Gastrocnemius medialis (tissue), 4 donors: ENCODE measurements at places on chromosomes 2 and 18. TPM values are rescaled to one million over a fixed set of nuclear protein-coding genes. Genes with fewer than 3 reads are reported as not detected.

- no peak for DNase-seq
Measured at GRCh38 chr18:45654677-45655076, 39.4 kb downstream of the SLC14A2 start.

- no peak for DNase-seq
Measured at GRCh38 chr18:55475916-55476315, 112.1 kb downstream of the TCF4 start.

Gene MFSD6
- 20.3 TPM for total RNA-seq

Gene EFR3B
- total RNA-seq: 1.4 TPM
